Natural killer cell treated with Interleukin-12 subunit alpha and Interleukin-12 subunit beta and Interleukin-15 and Interleukin-18, amount 100 ng/mL, for 72 hours (primary cell): ENCODE measurements at places on chromosomes 6 and 20. TPM values are rescaled to one million over a fixed set of nuclear protein-coding genes. Genes with fewer than 3 reads are reported as not detected.

GRCh38 chr6:100886076-100886475 lies 4.9 kb upstream of the ASCC3 start:
- DNase-seq, result no peak
- peaks cover 13% of the 10 kb centered on the region for H3K4me1 ChIP-seq
- H3K27ac ChIP-seq, result no peak overlapping the region
- no peak overlapping the region for H3K4me3 ChIP-seq

DNA sequence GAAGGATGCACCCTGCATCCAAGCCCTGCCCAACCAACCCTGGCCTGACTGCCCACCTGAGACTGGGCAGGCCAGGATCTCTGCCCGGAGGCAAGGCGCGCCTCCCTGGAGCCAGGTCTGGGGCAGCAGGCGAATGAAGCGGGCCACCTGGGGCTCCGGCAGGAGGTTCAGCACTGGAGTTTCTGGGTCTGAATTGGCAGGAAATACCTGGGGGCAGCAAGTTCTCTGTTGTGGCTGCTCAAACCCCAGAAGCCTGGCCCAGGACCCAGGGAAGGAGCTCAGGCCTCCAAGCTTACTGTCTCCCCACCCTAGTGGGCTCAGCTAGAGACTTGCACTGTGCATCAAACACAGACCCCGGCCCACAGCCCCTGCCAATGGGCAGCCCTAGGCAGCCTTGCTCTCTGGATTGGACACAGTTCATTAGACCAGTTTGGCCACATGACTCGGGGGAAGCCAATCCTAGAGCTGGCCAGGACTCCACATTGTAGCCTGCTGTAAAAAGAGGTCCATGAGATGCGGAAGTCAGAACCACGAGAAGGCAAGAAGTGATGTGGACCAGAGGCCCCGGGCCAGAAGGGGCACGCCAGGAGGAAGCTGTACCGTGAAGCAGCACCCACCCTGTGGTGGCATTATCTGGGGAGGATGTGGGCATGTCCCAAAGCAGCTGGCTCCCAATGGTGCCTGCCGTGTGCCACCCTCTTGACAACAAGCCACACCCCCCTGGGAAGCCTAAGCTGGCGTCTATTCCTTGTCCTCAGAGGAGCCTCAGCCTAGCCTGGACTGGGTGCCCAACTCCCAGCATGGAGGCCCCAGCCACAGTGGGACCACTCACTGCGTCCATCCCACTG lies 3.1 kb downstream of the CPXM1 start:
- DNase-seq, result no peak
- H3K36me3 ChIP-seq, result peaks cover 14% of the 10 kb centered on the region
- H3K27me3 ChIP-seq, result peaks cover 12% of the 10 kb centered on the region
- H3K4me3 ChIP-seq, result no peak overlapping the region

DNA sequence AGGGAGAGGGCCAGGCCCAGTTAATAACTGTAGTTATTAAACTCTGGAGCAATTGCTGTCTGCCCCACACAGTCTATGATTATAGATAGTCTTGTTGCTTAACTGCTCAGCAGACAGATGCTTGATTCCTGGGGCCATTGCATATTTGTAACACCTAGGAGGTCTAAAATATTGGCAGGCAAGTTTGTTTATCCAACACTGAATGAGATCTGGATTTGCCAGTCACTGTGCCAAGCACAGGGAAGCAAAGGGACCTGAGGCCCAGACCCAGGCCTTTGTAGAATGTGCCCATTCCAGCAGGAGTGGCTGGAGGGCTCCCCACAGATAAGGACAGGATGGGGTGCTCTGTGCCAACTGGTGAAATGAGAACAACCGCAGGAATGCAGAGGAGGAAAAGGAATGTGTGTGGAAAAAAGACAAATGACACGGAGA lies 17.6 kb upstream of the ENTPD6 start:
- H3K27me3 ChIP-seq, result no peaks in the 10 kb centered on the region
- H3K4me3 ChIP-seq, result no peak overlapping the region
- H3K27ac ChIP-seq, result no peak overlapping the region
- DNase-seq, result no peak
- H3K4me1 ChIP-seq, result no peaks in the 10 kb centered on the region
- H3K36me3 ChIP-seq, result peaks cover 3% of the 10 kb centered on the region

- H3K27me3 ChIP-seq, result no peaks in the 10 kb centered on the region
- H3K4me3 ChIP-seq, result no peak overlapping the region
- H3K27ac ChIP-seq, result no peak overlapping the region
- DNase-seq, result no peak
- H3K4me1 ChIP-seq, result no peaks in the 10 kb centered on the region
- H3K36me3 ChIP-seq, result no peaks in the 10 kb centered on the region
These were observed 15.9 kb upstream of the GDAP1L1 start for GRCh38 chr20:44231193-44231592.

DNA sequence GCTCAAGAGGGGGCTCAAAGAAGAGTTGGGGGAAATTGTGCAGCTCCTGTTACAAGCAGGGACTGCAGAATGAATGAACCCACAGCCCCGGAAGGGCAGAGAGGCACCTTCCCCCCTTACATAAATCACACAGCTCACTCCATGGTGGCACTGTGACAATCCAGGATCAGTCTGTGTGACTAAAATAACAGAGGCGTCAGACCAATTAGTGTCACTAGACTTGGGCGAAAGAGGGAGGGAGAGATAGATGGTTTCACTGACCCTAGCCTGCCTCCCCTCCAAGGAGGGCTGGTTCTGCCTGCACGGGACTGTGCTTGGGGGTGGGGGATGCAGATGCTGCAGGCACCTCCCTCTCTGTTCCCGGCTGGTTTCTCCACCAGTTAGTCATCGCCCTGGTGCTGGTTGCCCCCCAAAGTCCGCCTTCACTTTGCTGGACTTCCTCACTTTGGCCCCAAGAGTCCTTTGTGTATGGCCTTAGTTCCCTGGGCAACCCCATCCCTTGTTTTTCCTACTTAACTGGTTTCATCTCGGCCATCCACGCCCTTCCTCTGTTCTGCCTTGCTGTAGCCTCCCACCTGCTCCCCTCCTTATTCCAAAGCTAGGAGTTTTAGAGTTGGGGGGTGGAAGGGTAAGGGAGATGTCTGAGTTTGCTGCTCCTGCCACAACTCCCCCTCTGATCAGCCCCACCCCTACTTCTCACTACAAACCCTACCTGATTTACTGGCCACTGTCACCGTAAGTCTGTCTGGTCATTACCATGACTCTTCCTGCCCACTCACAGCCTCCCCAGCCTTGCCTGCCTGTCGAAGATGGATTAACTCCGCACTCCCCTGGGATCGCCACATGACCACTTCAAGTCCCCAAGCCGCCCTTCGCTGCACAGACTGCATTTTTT lies 17.7 kb downstream of the CCDC167 start:
- no peak overlapping the region for H3K27ac ChIP-seq
- no peaks in the 10 kb centered on the region for H3K27me3 ChIP-seq
- DNase-seq, result no peak
- H3K4me3 ChIP-seq, result no peak overlapping the region
- H3K36me3 ChIP-seq, result peaks cover 5% of the 10 kb centered on the region

GRCh38 chr6:16995511-16996250 lies 106.2 kb upstream of the STMND1 start:
- no peak for DNase-seq
- no peak overlapping the region for H3K4me3 ChIP-seq
- H3K4me1 ChIP-seq, result no peaks in the 10 kb centered on the region
- H3K36me3 ChIP-seq, result no peaks in the 10 kb centered on the region
- H3K27ac ChIP-seq, result no peak overlapping the region

GRCh38 chr6:85436411-85436810 lies 13.5 kb upstream of the NT5E start:
- H3K36me3 ChIP-seq, result no peaks in the 10 kb centered on the region
- H3K27me3 ChIP-seq, result peaks cover 10% of the 10 kb centered on the region
- DNase-seq, result no peak
- no peaks in the 10 kb centered on the region for H3K4me1 ChIP-seq
- no peak overlapping the region for H3K4me3 ChIP-seq

GRCh38 chr20:16417001-16417400 lies 156.2 kb downstream of the KIF16B start:
- no peaks in the 10 kb centered on the region for H3K27me3 ChIP-seq
- no peaks in the 10 kb centered on the region for H3K4me1 ChIP-seq
- peaks cover 2% of the 10 kb centered on the region for H3K36me3 ChIP-seq
- no peak overlapping the region for H3K4me3 ChIP-seq
- H3K27ac ChIP-seq, result no peak overlapping the region

Gene GATA5
- not detected for total RNA-seq

Gene AVP
- not detected for total RNA-seq

Gene DEFB124
- total RNA-seq, result not detected
